ENCODE measurements at places on chromosomes 4 and X. TPM values are rescaled to one million over a fixed set of nuclear protein-coding genes. Genes with fewer than 3 reads are reported as not detected.
A peak's percentile ranks its signal among the peaks of the same experiment; 100 is the strongest.

The PGAM4 gene
- not detected for total RNA-seq

The SYN1 gene
- 1.2 TPM for total RNA-seq

The PDGFC gene
- 22.5 TPM for total RNA-seq

The NUDT10 gene
- total RNA-seq: 8.7 TPM

The FREM3 gene
- not detected for total RNA-seq

The PTCHD1 gene
- total RNA-seq: 7.6 TPM

The PLXNB3 gene
- 1.5 TPM for total RNA-seq

The NPNT gene
- 49.3 TPM for total RNA-seq

GRCh38 chr4:185343726-185344581 lies 51.8 kb downstream of the LRP2BP start:
- H3K27ac ChIP-seq: peak overlapping the region; percentile 69
- no peaks in the 10 kb centered on the region for H3K36me3 ChIP-seq
- no peaks in the 10 kb centered on the region for H3K4me1 ChIP-seq
- no peaks in the 10 kb centered on the region for H3K27me3 ChIP-seq

GRCh38 chr4:11622961-11623725 lies 194.4 kb upstream of the HS3ST1 start:
- H3K27ac ChIP-seq: no peak overlapping the region
- no peak overlapping the region for H3K4me3 ChIP-seq
- no peaks in the 10 kb centered on the region for H3K27me3 ChIP-seq
- DNase-seq: no peak

- H3K4me3 ChIP-seq: no peak overlapping the region
- no peak overlapping the region for H3K27ac ChIP-seq
- no peaks in the 10 kb centered on the region for H3K4me1 ChIP-seq
- no peak for DNase-seq
- no peaks in the 10 kb centered on the region for H3K27me3 ChIP-seq
Measured at GRCh38 chr4:174156239-174156826, 127.1 kb downstream of the FBXO8 start.

GRCh38 chr4:11669156-11669555 lies 240.5 kb upstream of the HS3ST1 start:
- H3K27ac ChIP-seq: no peak overlapping the region
- H3K4me3 ChIP-seq: no peak overlapping the region
- H3K4me1 ChIP-seq: no peaks in the 10 kb centered on the region

GRCh38 chr4:137749466-137749865 lies 217.2 kb upstream of the PCDH18 start:
- peaks cover 2% of the 10 kb centered on the region for H3K36me3 ChIP-seq
- H3K4me3 ChIP-seq: no peak overlapping the region
- H3K27ac ChIP-seq: no peak overlapping the region
- H3K4me1 ChIP-seq: no peaks in the 10 kb centered on the region
- H3K27me3 ChIP-seq: no peaks in the 10 kb centered on the region
- no peak for DNase-seq

GRCh38 chr4:147596377-147596776 lies 20.8 kb upstream of the TMEM184C start:
- H3K36me3 ChIP-seq: no peaks in the 10 kb centered on the region
- no peaks in the 10 kb centered on the region for H3K27me3 ChIP-seq
- no peaks in the 10 kb centered on the region for H3K4me1 ChIP-seq
- no peak for DNase-seq
- no peak overlapping the region for H3K4me3 ChIP-seq

DNA sequence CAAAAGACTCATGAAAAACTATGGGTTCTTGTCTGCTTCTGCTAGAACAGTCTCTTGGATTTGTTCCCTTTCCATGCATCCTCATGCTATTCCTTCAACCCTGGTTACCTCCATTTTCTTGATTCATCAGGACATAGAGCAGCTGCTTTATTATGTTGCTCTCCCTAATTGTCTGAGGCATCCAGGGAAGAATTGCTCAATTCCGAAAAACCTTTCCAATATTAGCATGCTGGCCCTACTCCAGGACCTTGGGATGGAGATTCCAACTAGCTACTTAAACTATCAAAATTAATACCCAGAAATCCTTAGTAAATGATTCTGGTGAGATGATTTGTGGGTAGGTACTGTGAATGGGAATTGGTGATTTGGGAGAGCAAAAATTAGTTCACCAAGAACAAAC lies 56.6 kb upstream of the FAM47B start:
- no peaks in the 10 kb centered on the region for H3K27me3 ChIP-seq
- H3K36me3 ChIP-seq: no peaks in the 10 kb centered on the region
- H3K4me1 ChIP-seq: no peaks in the 10 kb centered on the region
- DNase-seq: no peak
- H3K4me3 ChIP-seq: no peak overlapping the region
- H3K27ac ChIP-seq: no peak overlapping the region

GRCh38 chr4:152273343-152273742 lies 262.5 kb downstream of the FBXW7 start:
- H3K4me1 ChIP-seq: no peaks in the 10 kb centered on the region
- H3K4me3 ChIP-seq: no peak overlapping the region
- no peak for DNase-seq

GRCh38 chr4:99624141-99624719 lies 33.4 kb downstream of the C4orf54 start:
- no peaks in the 10 kb centered on the region for H3K4me1 ChIP-seq
- H3K4me3 ChIP-seq: no peak overlapping the region
- DNase-seq: no peak
- no peaks in the 10 kb centered on the region for H3K27me3 ChIP-seq

- H3K36me3 ChIP-seq: no peaks in the 10 kb centered on the region
- H3K27ac ChIP-seq: no peak overlapping the region
- H3K27me3 ChIP-seq: no peaks in the 10 kb centered on the region
- no peak overlapping the region for H3K4me3 ChIP-seq
Measured at GRCh38 chr4:125837493-125838201, 522.9 kb downstream of the FAT4 start.

DNA sequence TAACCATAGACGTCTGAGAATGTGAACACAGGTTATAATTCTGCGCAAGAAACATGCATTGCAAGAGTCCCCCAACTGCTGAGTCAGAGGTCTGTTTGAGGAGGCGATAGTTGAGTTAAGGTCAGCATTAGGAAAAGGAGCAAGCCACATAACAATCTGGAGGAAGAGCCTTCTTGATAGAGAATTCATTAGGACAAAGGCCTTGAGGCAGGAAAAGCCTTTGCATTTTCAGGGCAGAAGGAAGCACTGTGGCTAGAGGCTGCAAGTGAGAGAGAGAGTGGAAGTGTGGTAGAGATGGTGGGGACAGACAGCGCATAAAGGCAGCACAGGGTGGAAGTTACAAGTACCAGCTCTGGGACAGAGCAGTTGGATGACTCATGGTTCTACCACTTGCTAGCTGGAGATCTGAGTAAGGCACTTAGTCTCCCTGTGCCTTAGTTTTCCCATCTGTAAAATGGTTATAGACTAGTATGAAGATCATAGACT lies 125.8 kb upstream of the LNX1 start:
- H3K4me1 ChIP-seq: no peaks in the 10 kb centered on the region
- no peak for DNase-seq
- no peak overlapping the region for H3K4me3 ChIP-seq

- DNase-seq: no peak
- H3K27ac ChIP-seq: no peak overlapping the region
- H3K27me3 ChIP-seq: no peaks in the 10 kb centered on the region
- no peak overlapping the region for H3K4me3 ChIP-seq
- H3K4me1 ChIP-seq: no peaks in the 10 kb centered on the region
Measured at GRCh38 chr4:52822583-52822971, 39.5 kb upstream of the RASL11B start.

DNA sequence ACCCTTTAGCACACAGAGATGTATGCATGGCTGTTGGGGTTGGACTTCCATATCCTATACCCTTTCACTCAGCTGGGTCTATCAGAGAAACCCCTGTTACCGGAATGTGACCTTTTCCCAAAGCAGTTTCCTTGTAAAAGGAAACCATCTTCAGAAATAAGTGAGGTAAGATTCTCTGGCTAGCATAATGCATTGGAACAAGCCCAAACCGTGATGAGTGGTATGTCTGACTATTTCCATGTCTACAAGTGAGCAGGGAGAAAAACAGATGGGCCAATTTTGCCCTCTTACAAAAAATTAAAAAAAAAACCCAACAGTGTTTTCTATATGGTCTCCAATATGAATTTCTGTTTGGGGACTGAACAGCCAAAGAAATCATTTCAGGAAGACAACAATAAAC lies 283.9 kb downstream of the SMARCA1 start:
- H3K36me3 ChIP-seq: no peaks in the 10 kb centered on the region
- H3K4me3 ChIP-seq: no peak overlapping the region
- no peak for DNase-seq

DNA sequence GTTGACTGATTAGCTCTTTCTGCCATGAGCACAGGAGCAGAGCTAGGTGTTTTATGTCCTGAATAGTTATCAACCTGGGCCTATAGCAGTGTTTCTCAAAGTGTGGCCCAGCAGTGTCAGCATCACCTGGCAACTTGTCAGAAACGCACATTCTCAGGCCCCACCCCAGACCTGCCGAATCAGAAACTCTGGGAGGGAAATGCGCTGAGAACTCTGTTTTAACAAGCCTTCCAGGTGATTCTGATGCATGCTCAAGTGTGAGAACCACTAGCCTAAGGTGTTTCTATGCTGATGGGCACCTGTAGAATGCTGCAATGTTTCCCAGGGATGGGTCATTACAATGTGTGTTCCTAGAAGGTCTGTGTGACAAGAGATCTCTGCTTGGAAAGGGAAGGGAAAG lies 257.5 kb downstream of the MID1IP1 start:
- no peaks in the 10 kb centered on the region for H3K27me3 ChIP-seq
- H3K27ac ChIP-seq: no peak overlapping the region
- no peaks in the 10 kb centered on the region for H3K36me3 ChIP-seq
- H3K4me3 ChIP-seq: no peak overlapping the region

DNA sequence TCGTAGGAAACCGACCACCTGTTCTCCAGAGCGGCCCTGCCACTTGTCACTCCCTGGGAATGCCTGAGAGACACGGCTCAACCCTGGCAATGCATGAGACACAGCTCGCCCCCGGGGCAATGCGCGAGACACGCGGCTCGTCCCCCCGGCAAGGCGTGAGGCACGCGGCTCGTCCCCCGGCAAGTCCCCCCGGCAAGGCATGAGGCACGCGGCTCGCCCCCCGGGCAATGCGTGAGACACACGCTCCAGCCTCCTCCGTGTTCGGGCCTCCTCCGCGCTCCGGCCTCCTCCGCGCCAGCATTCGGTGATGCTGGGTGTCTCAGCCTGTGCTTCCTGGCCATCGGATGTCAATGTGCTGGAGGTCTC lies 27.5 kb upstream of the CPLX1 start:
- no peaks in the 10 kb centered on the region for H3K27me3 ChIP-seq
- DNase-seq: no peak
- no peaks in the 10 kb centered on the region for H3K36me3 ChIP-seq
- H3K4me3 ChIP-seq: no peak overlapping the region
- no peak overlapping the region for H3K27ac ChIP-seq
- H3K4me1 ChIP-seq: no peaks in the 10 kb centered on the region

DNA sequence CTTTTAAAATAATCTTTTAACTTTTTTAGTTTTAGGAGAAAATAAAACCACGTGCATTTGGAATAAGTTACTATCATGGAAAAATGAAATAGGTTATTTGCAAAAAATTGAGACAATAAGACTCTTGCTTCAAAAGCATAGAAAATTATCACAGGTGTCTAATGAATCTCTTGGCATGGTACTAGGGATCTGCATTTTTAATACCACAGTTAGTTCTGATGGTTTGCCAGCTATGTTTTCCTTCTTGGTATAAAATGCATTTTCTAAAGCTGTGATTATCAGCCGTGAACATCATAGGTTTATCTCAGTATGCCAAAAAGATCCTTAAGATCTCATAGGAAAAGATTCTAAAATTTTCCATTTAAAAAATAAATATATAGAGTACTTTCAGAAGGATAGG lies 83.9 kb downstream of the RASL11B start:
- H3K27ac ChIP-seq: no peak overlapping the region
- no peaks in the 10 kb centered on the region for H3K27me3 ChIP-seq
- H3K4me1 ChIP-seq: no peaks in the 10 kb centered on the region
- H3K4me3 ChIP-seq: no peak overlapping the region
- H3K36me3 ChIP-seq: no peaks in the 10 kb centered on the region

DNA sequence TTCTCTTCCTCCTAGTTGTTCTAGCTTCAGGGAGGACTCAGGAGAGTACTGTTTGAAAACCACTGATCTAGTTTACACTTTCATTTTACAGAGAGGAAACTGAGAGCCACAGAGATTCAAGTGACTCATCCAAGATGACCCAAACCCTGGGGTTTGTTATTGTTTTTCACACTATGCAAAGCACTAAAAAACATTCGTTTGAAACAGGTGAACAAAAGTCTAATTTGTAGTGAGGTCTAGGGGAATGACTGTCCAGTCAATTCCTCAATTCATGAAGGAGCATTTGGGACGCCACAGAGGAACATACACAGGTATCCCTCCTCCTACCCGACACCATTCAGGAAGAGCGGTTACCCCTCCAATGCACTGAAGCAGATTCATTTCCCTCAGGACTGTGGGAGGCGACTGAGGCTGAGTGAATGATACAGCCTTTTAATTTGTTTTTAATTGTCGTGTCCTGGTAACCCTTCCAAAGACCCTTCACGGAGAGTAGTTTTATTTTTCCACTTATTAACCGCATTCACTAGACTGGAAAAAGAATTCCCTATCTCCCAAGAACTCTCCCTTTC lies 30.3 kb downstream of the TLR10 start:
- H3K4me1 ChIP-seq: no peaks in the 10 kb centered on the region
- peak overlapping the region; percentile 82 for H3K27ac ChIP-seq
- H3K36me3 ChIP-seq: no peaks in the 10 kb centered on the region
- H3K4me3 ChIP-seq: no peak overlapping the region

DNA sequence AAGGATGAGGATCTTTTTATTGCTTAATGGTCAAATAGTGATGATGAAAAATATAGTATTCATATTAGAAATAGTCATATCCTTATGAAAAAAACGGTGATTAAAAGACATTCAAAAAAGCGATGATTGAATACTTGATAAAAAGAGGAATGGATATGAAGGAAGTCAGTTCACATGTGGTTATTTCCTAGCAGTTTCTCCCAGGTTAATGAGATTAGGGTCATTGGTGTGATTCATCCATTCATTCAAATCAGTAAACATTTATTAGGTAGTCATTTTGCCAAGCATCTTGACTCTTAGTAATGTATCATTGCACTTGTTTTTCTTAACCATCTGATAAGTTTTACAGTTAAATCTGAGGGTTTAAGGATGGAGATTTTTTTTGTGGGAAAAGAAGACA lies 294.1 kb downstream of the ARHGAP24 start:
- no peaks in the 10 kb centered on the region for H3K36me3 ChIP-seq
- H3K4me1 ChIP-seq: no peaks in the 10 kb centered on the region
- no peak for DNase-seq
- no peaks in the 10 kb centered on the region for H3K27me3 ChIP-seq
- H3K27ac ChIP-seq: no peak overlapping the region

DNA sequence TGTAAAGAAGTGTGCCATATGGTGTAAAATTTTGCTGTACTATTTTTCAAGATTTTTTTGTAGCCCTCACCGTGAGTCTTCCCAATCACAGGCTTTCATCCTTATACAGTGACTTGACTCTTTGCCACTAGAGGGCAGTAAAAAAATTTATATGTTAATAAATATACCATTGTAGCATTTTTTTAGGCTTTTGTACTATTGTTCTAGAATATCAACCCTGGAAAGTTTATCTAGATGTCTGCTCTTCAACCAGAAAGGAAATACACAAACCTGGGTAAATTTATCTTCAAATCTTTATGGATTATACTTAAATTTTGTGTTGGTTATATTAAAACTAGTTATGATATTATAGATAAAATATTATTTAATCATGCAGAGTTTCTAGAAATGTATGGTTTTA lies 235.3 kb downstream of the TENM3 start:
- no peaks in the 10 kb centered on the region for H3K4me1 ChIP-seq
- DNase-seq: no peak
- H3K36me3 ChIP-seq: no peaks in the 10 kb centered on the region
- H3K4me3 ChIP-seq: no peak overlapping the region
- no peaks in the 10 kb centered on the region for H3K27me3 ChIP-seq

GRCh38 chr4:180727478-180727877 lies 1515.7 kb upstream of the TENM3 start:
- H3K4me1 ChIP-seq: no peaks in the 10 kb centered on the region
- DNase-seq: no peak
- H3K4me3 ChIP-seq: no peak overlapping the region
- no peak overlapping the region for H3K27ac ChIP-seq
- no peaks in the 10 kb centered on the region for H3K36me3 ChIP-seq
- H3K27me3 ChIP-seq: no peaks in the 10 kb centered on the region

Measured in uterus (tissue), 4 donors.